RPMI8226 (cell line): ENCODE measurements at places on chromosomes 12 and 14.

DNA sequence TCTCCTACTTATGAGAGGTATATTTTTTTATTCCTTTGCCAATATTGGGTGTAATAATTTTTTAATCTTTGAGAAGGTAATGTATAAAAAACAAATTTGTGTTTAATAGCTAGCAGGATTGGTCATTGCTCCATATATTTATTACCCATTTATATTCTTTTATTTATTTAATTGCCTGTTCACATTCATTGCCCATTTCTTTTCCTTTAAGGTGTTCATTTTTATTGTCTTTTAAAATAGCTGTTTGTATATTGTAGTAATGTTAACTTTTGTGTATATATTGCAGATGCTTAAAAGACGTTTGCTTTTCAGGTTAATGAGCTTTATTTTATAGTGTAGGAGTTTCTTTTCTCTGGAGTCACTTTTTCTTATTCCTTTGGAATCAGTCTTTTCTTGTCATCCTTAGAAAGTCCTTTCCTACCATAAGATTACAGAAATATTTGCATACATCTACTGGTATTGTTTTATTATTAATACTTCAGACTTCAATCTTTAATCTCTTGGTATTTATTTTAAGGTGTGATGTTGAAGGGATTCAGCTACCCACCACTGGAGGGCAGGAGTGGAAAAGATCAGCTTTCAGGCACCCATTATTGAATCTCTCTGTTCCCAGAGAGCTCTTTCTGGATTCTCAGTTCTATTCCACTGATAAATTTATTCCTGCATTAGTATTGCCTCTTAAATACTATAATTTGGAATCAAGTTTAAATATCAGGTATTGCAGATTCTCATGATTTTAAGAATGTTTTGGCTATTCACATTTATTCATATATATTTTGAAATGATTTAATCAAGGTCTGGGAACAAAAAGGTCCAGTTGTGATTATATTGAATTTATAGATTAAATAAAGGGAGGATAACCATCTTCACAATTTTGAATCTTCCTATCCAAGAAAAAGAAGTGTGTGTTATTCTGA lies 17.3 kb downstream of the PPM1A start:
- peak; percentile 23 for DNase-seq

DNA sequence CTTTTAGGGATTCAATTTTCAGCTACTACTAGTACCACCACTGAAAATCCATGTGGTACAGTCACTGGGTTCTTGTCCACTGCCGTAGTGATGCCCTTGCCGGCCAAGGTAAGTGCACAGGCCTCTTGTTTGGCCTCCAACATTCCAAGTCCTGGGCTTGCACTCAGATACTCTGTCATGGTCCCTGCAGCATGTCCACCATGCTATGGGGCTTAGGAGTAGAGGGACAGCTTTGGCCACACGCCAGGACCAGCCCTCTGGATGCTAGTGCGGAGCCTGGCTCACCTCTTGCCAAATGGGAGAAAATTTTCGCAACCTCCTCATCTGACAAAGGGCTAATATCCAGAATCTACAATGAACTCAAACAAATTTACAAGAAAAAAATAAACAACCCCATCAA lies 38.6 kb upstream of the APPL2 start:
- no peak for DNase-seq

GRCh38 chr14:102088012-102088792 lies 1.4 kb upstream of the HSP90AA1 start:
- DNase-seq, result no peak

GRCh38 chr14:72663956-72664650 lies 229.8 kb downstream of the DPF3 start:
- no peak for DNase-seq

DNA sequence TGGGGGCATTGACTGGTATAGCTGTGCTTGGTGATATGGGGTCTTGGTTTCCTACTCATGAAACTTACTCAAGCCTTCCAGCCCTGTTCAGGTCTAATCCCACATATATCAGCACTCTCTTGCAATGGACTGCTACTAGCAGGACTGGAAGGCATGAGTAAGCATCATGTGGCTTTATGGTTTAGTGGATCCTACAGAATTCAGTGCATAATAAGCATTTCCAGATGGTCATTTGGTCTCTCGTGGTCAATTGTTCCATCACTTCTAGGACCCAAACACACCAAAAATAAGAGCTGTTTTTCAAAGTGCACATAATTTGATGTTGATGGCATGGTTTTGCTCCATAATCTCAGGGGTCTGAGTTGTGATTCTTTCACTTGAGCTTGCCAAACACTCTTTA lies 114.4 kb downstream of the LMNTD1 start:
- DNase-seq, result no peak
